ENCODE measurements at places on chromosomes 1 and 21. TPM values are rescaled to one million over a fixed set of nuclear protein-coding genes. Genes with fewer than 3 reads are reported as not detected.

RNPC3 gene
- total RNA-seq, result 92.7 TPM

C4BPA gene
- not detected for total RNA-seq

CR1L gene
- not detected for total RNA-seq

DNA sequence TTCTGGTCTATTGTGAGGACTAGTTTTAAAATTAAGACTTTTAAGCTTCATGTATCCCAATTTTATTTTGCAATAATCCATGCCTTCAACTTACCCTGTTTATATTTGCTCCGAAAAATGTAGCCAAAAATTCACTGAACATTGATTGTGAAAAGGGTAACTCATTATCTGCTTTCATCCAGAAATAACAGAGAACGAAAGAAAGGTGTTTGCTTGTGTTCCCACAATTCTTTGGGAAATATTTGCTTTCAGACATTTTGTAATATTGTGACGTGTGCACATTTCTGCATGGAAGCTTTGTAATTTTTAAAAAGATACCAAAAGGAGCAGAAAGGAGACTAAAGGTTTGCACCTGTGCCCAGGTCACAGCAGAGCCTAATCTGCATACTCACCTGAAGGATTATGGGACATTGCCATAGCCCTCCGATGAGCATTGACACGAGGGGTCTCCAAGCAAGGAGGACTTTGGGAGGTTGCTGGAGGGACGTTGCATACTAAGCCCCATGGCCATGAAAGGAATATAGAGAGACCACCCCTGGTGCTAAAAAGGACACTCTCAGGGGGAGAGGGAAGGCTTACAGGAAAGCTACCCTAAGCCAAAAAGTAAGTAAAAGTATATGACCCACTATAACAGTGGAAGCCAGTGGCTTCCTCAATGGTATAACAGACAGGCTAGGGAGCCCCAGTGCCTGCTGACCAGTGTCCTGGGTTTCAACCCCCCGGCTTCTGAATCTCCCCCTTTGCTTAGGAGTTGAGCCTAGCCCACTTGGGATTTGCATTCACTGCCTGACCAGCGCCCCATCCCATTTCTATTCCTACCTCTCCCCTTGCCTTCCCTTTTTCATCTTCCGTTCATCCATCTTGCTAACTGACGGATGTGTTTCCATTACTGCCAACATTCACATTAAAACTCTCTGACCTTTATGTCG lies 148.6 kb upstream of the ZC3H12A start:
- no peak for DNase-seq

DNA sequence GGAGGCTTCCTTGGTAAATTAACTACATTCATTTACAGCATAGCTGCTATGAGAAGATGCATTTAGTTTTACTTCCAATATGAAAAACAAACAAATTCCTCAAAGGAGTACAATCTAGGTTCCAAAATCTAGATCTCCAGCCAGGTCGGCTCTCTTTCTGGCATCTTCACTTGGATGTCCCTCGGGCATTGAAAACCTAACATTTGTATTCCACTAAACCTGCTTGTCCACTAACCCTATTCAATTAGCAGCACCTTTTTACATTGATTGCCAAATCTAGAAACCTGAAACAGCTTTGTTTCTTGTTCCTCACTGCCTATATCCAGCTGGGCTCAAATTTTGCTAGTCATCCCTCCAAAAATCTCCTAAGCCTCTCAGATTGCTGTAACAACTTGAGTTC lies 14.3 kb upstream of the CXADR start:
- DNase-seq, result no peak

DNA sequence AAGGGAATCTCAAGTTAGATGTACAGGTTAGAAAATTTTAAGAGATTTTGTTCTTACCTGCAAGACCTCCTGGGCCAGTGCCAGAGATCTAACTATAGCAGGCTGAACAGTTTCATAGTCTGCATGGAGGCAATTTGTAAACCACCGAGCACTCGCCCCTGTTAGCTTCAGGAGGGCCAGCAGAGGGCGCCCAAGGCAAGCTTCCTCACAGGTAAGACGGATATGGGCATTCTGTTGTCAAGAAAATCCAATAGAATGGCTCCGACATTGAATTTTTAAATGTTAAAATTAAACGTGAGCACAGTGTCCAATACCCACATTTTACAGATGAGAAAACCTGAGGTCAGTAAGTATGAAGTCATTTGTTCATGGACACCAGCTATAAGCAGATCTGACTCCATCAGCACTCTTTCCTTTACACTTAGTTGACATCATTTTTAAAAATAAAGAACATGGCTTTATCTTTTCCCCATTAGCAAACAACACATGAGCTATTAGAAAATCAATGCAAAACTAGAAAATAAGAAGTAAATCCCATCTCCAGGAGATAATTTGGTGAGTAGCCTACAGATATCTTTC lies 2.2 kb downstream of the REG4 start:
- DNase-seq, result peak; percentile 76

DNA sequence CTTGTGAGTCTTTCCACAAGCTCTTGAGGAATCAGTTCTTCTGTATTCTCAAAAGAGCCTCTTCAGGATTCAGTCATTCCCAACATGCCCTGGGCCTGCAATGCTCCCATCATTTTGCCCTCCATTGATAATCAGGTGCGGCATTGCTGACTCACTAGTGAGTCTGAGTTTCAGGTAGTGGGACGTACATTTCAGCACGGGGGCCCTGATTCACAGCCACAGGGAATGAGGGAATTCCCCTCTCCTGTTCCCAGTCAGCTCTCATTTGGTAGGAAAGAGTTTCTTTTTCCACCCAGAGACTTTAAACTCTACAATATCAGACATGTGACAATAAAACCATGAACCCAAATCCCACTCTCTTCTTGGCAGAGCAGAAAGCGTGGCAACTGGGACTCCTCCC lies 3.7 kb upstream of the IRF6 start:
- no peak for DNase-seq

DNA sequence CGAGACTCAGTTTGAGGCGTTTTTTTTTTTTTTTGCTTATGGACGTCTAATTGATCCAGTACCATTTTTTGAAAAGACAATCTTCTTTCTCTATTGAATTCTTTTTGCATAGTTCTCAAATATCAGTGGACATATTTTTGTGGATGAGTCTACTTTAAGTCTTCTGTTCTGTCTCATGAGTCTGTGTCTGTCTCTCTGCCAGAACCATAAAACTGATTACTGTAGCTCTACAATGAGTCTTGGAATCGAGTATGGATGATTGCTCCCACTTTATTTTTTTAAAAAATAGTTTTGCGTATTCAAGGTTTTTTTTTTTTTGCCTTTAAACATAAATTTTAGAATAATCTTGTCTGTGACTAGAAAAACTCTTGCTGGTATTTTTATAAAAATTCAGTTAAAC lies 323.5 kb downstream of the ZNF326 start:
- DNase-seq, result no peak

DNA sequence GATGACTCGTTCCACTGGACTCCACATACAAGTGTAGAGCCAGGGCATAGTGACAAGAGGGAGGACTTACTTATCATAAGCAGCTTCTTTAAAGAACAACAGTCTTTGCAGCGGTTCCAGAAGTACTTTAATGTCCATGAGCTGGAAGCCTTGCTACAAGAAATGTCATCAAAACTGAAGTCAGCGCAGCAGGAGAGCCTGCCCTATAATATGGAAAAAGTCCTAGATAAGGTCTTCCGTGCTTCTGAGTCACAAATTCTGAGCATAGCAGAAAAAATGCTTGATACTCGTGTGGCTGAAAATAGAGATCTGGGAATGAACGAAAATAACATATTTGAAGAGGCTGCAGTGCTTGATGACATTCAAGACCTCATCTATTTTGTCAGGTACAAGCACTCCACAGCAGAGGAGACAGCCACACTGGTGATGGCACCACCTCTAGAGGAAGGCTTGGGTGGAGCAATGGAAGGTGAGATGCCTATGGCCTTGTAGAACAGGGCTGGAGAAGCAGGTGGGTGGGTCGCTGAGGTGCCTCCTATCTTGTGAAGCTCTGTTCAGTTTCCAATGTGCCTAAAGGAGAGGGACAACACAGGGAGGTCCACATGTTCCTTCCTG lies 12.1 kb downstream of the MIA3 start:
- DNase-seq, result no peak

- DNase-seq, result no peak
These were observed 9.9 kb downstream of the TGFBR3 start for GRCh38 chr1:91876040-91876470.

Measured in thyroid gland (tissue), 4 donors.